Suppressor macrophage (primary cell): ENCODE measurements at places on chromosomes 5 and 9.

GRCh38 chr9:132408521-132408920, 1.5 kb upstream of the CFAP77 start:
- DNase-seq: no peak

DNA sequence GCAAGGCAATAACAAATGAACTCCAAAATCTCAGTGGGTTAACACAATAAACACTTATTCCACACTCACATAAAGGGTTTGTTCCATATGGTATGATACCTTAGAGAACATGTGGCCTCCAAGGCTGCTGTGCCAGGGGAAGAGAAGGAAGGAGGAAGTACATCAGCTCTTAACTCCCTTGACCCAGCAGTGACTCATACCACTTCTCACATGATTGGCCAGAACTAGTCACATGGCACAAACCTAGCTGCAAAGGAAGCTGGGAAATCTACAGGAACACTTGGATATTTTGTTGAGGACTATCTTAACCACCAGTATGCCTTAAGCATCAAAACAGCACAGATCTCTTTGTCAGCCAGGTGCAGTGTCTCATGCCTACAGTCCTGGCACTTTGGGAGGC, 99.3 kb downstream of the SLIT3 start:
- no peak for DNase-seq

DNA sequence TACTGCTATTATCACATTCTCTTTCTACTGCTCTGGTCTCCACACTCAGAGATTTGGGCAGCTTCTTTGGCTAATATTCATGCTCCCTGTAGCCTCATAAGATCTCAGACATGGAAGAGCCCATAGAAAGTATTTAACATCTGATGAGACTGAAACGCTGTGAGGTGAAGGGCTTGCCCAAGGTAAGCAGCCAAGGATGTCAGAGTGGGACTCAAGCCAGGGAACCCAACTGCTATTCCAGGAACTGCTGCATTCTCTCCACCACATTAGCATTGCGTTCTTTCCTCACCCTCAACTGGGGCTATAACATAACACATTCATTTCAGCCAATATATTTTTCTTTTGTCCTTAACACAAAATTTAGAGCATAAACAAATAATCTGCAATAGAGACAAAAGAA, 3.8 kb downstream of the ADRB2 start:
- no peak for DNase-seq

- no peak for DNase-seq
Observed at GRCh38 chr9:132231019-132231701, 69.3 kb downstream of the NTNG2 start.

DNA sequence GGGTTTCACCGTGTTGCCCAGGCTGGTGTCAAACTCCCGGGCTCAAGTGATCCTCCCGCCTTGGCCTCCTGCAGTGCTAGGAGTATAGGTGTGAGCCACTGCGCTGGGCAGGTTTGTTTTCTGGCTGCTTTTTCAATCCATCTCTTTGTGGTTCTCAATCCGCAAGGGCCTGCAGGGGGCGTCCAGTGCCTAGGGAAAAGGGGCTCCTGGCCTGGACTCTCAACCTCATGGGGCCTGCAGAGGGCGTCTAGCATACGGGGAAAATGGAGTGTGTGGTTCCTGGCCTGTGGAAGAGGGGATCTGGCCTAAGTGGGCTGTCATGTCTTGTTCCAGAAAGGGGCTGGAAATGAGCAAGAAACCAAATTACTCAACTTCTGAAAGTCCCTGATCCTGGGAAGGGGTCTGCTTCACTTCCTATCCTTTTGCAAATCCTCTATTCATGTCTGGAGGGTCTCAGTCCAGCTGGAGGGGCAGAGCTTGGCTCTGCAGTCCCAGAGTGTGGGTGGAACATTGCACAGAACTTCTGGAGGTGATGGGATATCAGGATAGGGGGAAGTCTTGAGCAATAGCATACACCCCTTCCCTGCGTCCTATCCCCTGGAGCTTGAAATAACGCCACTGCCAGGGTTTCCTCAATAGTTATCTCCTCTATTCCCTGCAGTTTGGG, 12.7 kb upstream of the CCL27 start:
- peak; percentile 95 for DNase-seq
